Kidney epithelial cell (primary cell): ENCODE measurements at places on chromosomes 5 and 9. TPM values are rescaled to one million over a fixed set of nuclear protein-coding genes. Genes with fewer than 3 reads are reported as not detected.
A peak's percentile ranks its signal among the peaks of the same experiment; 100 is the strongest.

- DNase-seq: no peak
Observed at GRCh38 chr5:69030358-69031062, 63.3 kb upstream of the SLC30A5 start.

- no peak for DNase-seq
Observed at GRCh38 chr5:34516686-34517085, 139.4 kb upstream of the RAI14 start.

CANX gene
- total RNA-seq: 586 and 649 TPM in 2 replicates

PLEKHG4B gene
- 4.0 and 5.4 TPM in 2 replicates for total RNA-seq

DNA sequence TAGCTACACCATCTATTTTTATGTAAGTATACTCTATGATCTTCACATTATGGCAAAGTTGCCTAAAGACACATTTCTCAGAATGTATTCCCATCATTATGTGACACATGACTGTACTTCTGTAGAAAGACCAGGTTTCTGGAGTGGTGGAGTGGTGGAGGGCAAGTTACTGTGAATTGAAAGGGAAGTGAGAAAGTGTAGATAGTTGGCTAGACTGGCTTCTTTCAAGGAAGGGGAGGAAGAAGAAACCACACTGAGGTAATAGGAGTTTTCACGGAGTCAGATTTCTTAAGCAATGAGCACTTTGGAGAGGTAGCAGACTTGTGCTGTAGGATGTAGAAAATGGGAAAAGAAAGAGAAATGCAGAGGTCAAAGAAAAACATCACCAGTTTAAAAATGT is 50.9 kb upstream of the EQTN start:
- DNase-seq: no peak

- DNase-seq: no peak
Observed at GRCh38 chr9:76530458-76531110, 71.6 kb downstream of the GCNT1 start.

DNA sequence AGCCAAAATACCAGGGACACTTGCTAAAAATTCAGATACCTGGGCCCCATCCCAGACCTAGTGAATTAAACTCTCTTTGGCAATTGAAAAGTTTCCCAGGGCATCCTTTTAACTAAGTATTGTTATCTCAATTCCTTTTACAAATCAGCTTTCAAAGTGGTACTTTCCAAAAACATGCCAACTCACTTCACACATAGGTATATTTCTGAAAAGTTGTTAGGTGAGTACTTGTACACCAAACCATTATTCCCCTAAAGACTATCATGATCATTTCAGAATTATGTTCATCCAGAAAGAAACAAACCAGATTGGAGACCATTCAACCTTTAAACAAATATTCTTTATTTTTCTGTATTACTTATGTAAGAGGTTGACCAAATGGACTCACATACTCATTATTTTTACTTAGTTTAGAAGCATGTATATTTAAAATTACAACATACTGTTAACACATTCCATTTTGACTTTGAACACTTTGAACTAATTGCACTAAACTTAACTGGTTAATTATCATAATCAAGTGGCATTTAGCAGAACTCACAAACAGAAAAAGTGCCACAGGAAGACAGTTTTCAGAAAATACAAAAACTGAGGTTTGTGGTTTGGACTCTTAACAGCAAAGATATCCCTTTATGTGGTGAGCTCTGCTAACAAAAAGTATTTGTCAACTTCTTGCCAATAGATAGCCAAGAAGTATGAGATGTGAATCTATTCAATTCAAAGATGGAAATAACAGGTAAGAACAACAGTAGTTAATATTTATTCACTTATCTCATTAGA is 40.7 kb downstream of the KIAA0825 start:
- DNase-seq: no peak

DNA sequence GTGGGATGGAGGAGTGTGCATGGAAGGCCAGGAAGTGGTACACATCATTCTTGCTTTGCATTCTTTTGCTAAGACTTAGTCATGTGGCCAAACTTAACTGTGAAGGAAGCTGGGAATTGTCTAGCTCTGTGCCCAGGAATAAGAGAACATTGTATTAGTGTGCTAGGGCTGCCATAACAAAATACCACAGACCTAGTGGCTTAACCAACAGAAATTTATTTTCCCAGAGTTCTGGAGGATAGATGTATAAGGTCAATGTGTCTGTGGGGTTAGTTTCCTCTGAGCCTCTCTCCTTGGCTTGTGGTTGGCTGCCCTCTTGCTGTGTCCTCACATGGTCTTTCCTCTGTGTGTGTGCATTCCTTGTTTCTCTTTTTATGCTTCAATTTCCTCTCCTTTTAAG is 32.4 kb downstream of the NNT start:
- DNase-seq: no peak

DNA sequence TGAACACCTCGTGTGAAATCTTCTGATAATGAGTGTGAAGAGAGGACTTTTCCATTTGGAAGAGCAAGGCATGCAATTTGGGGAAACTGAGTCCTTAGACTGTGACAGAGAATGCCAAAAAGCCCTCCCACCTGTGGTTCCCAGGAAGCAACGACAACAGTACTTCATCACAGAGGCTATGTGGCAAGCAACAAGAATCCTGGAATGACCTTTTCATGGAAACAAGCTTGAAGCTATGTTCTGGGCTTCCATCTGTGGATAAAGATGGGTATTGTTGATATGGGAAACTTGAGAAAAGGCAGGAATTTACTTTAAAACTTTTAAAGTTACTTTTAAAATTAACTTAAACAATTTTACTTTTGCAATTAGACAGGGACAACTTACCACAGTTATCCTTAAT is 131.2 kb upstream of the ANKH start:
- DNase-seq: no peak

TMEM252 gene
- not detected in 2 replicates for total RNA-seq

DNA sequence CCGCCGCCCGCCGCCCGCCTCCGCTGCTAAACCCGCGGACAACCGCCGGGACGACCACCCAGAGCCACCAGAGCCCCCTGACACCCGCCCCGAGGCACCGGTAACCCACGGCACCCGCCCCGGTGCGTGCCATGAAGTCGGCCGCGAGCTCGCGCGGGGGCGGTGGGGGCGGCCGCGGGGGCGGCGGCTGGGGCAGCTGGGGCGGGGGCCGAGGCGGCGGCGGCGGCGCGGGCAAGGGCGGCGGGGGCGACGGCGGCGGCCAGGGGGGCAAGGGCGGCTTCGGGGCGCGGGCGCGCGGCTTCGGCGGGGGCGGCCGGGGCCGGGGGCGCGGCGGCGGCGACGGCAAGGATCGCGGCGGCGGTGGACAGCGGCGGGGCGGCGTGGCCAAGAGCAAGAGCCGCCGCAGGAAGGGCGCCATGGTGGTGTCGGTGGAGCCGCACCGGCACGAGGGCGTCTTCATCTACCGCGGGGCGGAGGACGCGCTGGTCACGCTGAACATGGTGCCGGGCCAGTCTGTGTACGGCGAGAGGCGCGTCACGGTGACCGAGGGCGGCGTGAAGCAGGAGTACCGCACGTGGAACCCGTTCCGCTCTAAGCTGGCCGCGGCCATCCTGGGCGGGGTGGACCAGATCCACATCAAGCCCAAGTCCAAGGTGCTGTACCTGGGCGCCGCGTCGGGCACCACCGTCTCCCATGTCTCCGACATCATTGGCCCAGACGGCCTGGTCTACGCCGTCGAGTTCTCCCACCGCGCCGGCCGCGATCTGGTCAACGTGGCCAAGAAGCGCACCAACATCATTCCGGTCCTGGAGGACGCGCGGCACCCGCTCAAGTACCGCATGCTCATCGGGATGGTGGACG is 499 bp downstream of the FBLL1 start:
- DNase-seq: no peak

IFNA17 gene
- total RNA-seq: not detected in 2 replicates

- no peak for DNase-seq
Observed at GRCh38 chr9:121386442-121387175, 16.6 kb upstream of the STOM start.

- peak; percentile 42 for DNase-seq
Observed at GRCh38 chr5:169091396-169091980, 209.5 kb downstream of the SLIT3 start.

DNA sequence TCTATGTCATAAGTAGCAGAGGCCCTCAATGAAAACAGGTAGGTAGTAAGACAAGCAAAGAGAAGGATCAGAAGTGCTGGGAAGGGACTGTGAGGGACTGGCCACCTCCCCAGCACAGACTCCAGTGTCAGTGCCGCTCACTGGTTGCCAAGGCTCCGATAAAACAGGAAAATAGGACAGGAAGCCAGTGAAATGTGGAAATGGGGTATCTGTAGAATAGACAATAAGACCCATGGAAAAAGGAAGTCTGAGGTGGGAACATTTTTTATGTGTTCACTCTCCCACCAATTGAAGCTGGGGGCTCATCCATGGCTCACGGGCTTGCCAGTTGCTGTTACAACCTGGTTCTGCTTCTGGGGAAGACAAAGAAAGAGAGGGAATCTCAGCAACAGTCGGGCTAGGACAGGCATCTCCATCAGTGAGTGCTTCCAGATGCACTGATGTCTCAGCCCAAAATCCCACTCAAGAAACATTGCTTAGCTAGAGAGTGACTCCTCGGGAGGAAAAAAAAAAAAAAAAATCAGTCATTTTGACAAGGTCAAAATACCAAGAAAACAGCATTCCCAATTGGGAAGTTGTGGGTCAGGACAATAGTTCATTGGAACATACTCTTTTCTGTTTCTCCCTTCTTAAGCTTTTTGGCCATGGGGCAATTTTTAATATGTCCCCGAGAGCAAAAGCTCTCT is 27.6 kb upstream of the NFIB start:
- DNase-seq: no peak

DNA sequence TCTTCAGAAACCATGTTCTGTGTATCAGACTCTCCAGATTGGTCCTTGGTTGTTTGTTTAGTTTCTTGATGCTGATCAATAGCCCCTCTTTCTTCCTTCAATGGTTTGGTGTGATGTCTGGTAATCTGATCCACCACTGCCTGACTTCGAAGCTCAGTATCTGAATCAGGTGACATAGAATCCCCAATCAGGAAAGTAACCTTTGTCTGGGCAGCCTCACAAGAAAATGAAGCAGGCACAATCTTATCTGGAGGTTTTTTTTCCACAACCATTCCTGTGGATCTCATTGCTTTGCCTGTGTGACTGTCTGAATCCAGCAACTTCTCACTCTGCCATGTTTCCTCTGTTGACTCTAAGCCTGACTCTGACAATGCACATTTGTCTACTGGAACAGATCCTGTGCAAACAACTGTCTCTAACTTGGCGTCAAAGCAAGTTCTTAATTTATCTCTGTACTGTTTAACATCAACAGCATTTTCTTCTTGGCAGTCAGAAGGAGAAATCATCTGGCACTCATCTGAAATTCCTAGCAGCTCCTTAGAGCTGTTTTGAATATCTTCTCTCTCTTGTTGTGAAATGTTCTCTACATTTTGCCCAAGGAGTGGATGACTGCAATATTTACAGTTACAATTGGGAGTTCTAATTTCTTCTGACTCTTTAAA is 37.1 kb upstream of the RAPGEF6 start:
- DNase-seq: no peak

CYLC2 gene
- not detected in 2 replicates for total RNA-seq

DNA sequence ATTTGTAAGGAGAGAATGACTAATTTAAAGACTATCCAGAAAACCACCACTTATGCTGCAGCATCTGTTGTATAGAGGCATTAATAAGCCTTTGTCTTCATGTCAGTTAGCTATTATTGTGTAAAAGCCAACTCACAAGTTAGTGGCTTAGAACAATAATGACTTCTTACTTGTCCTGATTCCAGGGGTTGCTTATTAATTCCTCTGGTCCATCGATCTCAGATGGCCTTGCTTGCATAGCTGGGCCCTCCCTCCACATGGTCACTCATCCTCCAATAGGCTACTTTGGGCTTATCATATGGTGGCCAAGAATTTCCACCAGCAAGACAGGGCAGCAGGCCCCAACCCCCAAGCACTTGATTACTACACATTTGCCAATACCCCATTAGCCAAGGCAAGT is 44.5 kb upstream of the STK32A start:
- DNase-seq: peak; percentile 69

PCDHGA8 gene
- total RNA-seq: 0.96 and 1.0 TPM in 2 replicates

VCAN gene
- total RNA-seq: 175 and 178 TPM in 2 replicates

DNA sequence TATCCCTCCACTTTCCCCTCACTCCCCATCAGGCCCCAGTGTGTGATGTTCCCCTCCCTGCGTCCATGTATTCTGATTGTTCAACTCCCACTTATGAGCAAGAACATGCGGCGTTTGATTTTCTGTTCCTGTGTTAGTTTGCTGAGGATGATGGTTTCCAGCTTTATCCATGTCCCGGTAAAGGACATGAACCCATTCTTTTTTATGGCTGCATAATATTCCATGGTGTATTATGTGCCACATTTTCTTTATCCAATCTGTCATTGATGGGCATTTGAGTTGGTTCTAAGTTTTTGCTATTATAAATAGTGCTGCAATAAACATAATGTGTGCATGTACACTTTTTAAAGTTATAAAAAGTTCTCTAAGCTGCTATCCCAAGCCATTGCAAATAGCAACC is 75.6 kb downstream of the ERBIN start:
- no peak for DNase-seq

RNF183 gene
- not detected in 2 replicates for total RNA-seq

- no peak for DNase-seq
Observed at GRCh38 chr5:59703789-59704188, 189.7 kb downstream of the PDE4D start.

- no peak for DNase-seq
Observed at GRCh38 chr5:148454576-148454975, 70.8 kb downstream of the FBXO38 start.

DNA sequence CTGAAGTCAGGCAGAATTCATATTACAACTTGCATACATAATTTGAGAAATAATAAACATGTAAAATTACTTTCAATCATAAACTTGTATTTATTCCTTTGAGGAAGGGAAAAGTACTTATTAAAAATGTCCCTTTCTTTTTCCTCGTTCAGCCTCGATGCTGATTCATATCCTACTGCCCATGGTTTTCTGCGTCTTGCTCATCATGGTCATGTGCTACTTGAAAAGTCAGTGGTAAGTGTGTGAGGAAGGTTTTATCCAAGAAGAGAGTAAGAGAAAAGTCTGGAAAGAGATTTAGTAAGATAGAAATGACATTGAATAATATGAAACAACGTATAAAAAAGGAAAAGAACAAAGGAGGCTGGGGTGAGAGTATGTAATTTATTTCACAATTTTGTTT is 85.9 kb downstream of the OSMR start:
- DNase-seq: no peak

FAM221B gene
- total RNA-seq: not detected in 2 replicates

DNA sequence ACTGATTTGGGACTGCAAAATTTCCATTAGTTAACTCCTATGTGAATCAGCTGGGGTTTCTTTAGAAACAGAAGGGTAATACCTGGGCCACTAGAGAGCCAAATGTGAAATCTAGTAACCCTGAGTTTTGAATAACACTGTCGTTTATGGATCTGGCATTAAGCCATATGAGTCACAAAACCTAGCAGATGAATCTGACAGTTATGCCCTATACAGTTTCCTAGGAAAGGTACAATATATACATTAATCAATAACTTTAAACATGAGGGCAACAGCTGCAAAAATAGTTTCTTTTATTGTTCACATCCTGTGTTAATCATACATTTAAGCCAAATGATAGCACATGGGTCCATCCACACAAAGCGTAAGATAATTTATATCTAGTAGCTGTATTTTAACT is 56.9 kb downstream of the PAM start:
- DNase-seq: no peak

DNA sequence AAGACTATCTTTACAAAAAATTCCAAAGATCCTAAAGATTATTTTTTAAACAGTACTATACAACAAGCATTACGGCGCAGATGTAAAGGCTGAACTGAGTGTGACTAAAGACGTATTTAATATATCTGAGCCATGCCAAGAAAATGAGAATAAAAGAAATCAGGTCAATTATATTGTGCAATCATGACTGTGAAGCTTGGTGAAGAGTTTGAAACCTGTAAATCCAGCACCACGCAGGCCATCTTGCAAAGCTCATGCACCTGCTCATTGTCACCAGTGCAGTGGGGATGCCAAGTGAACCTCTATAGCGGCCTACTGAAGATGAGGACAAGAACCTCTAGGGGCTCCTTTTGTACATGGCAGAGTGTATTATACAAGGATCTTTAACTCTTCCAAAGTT is 89.0 kb downstream of the ANKH start:
- no peak for DNase-seq
